CD8-positive, alpha-beta memory T cell (primary cell): ENCODE measurements at places on chromosomes 13 and 19. TPM values are rescaled to one million over a fixed set of nuclear protein-coding genes. Genes with fewer than 3 reads are reported as not detected.

The APOC4 gene
- not detected for total RNA-seq

The FBXO17 gene
- total RNA-seq, result not detected

The FGF22 gene
- total RNA-seq, result 0.20 TPM

The PSPN gene
- total RNA-seq, result 1.8 TPM

The GPR4 gene
- total RNA-seq, result not detected

The CLEC4M gene
- total RNA-seq, result not detected

- H3K36me3 ChIP-seq, result no peaks in the 10 kb centered on the region
- H3K27ac ChIP-seq, result no peak overlapping the region
- no peaks in the 10 kb centered on the region for H3K27me3 ChIP-seq
- no peak for DNase-seq
- H3K4me1 ChIP-seq, result no peaks in the 10 kb centered on the region
- no peak overlapping the region for H3K4me3 ChIP-seq
These were observed 23.1 kb downstream of the SIAH3 start for GRCh38 chr13:45828256-45828968.

- no peaks in the 10 kb centered on the region for H3K4me1 ChIP-seq
- H3K4me3 ChIP-seq, result no peak overlapping the region
- DNase-seq, result no peak
- H3K27me3 ChIP-seq, result no peaks in the 10 kb centered on the region
- H3K27ac ChIP-seq, result no peak overlapping the region
These were observed 46.9 kb downstream of the ABCC4 start for GRCh38 chr13:95254339-95254738.

GRCh38 chr13:98175043-98175442, 2.0 kb downstream of the RNF113B start:
- no peaks in the 10 kb centered on the region for H3K36me3 ChIP-seq
- H3K27ac ChIP-seq, result no peak overlapping the region
- no peaks in the 10 kb centered on the region for H3K27me3 ChIP-seq
- no peak overlapping the region for H3K4me3 ChIP-seq
- H3K4me1 ChIP-seq, result no peaks in the 10 kb centered on the region
- DNase-seq, result no peak

- H3K27me3 ChIP-seq, result peaks cover 3% of the 10 kb centered on the region
- H3K4me1 ChIP-seq, result peaks cover 5% of the 10 kb centered on the region
- no peaks in the 10 kb centered on the region for H3K36me3 ChIP-seq
- H3K4me3 ChIP-seq, result no peak overlapping the region
- DNase-seq, result no peak
These were observed 5.3 kb downstream of the F2RL3 start for GRCh38 chr19:16894080-16894479.

- H3K4me1 ChIP-seq, result no peaks in the 10 kb centered on the region
- no peak overlapping the region for H3K4me3 ChIP-seq
These were observed 65.7 kb downstream of the DACH1 start for GRCh38 chr13:71801165-71801760.

- no peak overlapping the region for H3K4me3 ChIP-seq
- no peaks in the 10 kb centered on the region for H3K27me3 ChIP-seq
- H3K4me1 ChIP-seq, result no peaks in the 10 kb centered on the region
- H3K36me3 ChIP-seq, result no peaks in the 10 kb centered on the region
- DNase-seq, result no peak
These were observed 755.9 kb downstream of the LIG4 start for GRCh38 chr13:107459430-107459829.

GRCh38 chr19:16379521-16380313, 55.1 kb downstream of the KLF2 start:
- no peak overlapping the region for H3K4me3 ChIP-seq
- H3K27ac ChIP-seq, result no peak overlapping the region
- H3K27me3 ChIP-seq, result no peaks in the 10 kb centered on the region
- DNase-seq, result no peak

- H3K27ac ChIP-seq, result no peak overlapping the region
- no peak for DNase-seq
- H3K36me3 ChIP-seq, result no peaks in the 10 kb centered on the region
- no peak overlapping the region for H3K4me3 ChIP-seq
These were observed 69.3 kb downstream of the KLF12 start for GRCh38 chr13:74064805-74065312.

- no peak for DNase-seq
- H3K27me3 ChIP-seq, result peaks cover 21% of the 10 kb centered on the region
- H3K4me3 ChIP-seq, result no peak overlapping the region
- H3K36me3 ChIP-seq, result no peaks in the 10 kb centered on the region
- H3K27ac ChIP-seq, result no peak overlapping the region
These were observed 112.3 kb downstream of the COL4A2 start for GRCh38 chr13:110419381-110419791.

GRCh38 chr19:56080669-56081401, 40.3 kb downstream of the ZNF787 start:
- DNase-seq, result peak; percentile 73
- peaks cover 10% of the 10 kb centered on the region for H3K4me1 ChIP-seq
- H3K36me3 ChIP-seq, result no peaks in the 10 kb centered on the region

DNA sequence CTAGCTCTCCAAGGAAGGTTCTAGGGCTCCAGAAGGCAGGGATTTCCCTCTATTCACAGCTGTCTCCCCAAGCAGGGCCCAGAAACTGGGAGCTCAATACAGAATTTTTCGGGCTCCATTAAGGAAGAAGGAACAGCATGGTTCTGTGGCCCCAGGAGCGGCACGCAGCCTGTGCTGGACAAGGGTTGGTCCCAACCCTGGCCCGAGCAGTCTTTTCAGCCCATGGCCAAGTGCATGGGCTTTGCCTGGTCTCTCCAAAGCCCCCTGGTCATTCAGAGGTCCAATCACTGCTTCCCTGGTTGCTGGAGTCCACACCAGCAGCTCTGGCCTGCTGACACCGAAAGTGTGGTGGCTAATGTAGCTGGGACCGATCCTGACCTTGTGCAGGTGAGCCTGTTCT, 6.6 kb upstream of the PRKD2 start:
- H3K27me3 ChIP-seq, result no peaks in the 10 kb centered on the region
- peaks cover 42% of the 10 kb centered on the region for H3K36me3 ChIP-seq
- no peak overlapping the region for H3K4me3 ChIP-seq

DNA sequence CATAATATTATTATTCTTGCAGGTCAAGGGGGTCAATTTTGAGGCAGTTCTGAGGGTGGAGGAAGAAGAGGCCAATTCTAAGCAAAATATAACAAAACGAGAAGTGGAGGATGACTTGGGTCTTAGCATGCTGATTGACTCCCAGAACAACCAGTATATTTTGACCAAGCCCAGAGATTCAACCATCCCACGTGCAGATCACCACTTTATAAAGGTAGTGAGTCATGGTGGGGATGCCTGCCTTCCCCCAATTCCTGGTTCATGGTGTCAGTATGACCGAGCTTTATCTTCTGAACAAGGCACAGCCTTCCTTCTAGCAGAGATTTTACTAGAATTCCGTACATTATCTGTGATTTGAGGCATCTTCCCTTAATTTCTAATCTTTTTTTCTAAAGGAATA, 9.4 kb upstream of the DCUN1D2 start:
- H3K27me3 ChIP-seq, result no peaks in the 10 kb centered on the region
- peaks cover 8% of the 10 kb centered on the region for H3K4me1 ChIP-seq
- no peak overlapping the region for H3K27ac ChIP-seq
- H3K4me3 ChIP-seq, result no peak overlapping the region

GRCh38 chr13:64255988-64256387, 2840.3 kb upstream of the PCDH20 start:
- no peak overlapping the region for H3K4me3 ChIP-seq
- DNase-seq, result no peak
- H3K36me3 ChIP-seq, result no peaks in the 10 kb centered on the region
- H3K27ac ChIP-seq, result no peak overlapping the region
- no peaks in the 10 kb centered on the region for H3K4me1 ChIP-seq
- no peaks in the 10 kb centered on the region for H3K27me3 ChIP-seq

- no peak overlapping the region for H3K4me3 ChIP-seq
- no peaks in the 10 kb centered on the region for H3K27me3 ChIP-seq
- H3K27ac ChIP-seq, result no peak overlapping the region
These were observed 407.8 kb downstream of the COG6 start for GRCh38 chr13:40063278-40063698.

DNA sequence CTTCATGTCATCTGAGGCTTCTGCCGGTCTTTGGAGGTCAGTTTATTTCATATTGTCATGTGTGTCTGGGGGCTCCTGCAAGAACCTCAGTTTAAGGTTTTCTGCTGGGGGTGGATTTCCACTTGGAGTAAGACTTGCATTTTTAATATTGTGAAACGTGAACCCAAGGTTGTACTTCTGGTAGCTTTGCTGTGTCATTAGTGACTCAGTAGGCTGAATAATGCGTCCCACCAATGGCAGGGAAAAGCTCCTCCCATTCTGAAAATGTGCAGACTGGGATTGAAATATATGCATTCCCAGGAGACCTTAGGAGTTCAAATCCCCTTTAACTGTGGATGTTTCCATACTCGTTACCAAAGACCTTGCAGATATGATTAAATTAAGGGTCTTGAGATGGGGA, 46.2 kb downstream of the ING1 start:
- H3K27me3 ChIP-seq, result no peaks in the 10 kb centered on the region
- no peak for DNase-seq
- no peaks in the 10 kb centered on the region for H3K4me1 ChIP-seq

- H3K27me3 ChIP-seq, result no peaks in the 10 kb centered on the region
- H3K4me1 ChIP-seq, result peaks cover 10% of the 10 kb centered on the region
- H3K36me3 ChIP-seq, result no peaks in the 10 kb centered on the region
These were observed 1.8 kb downstream of the TMEM91 start for GRCh38 chr19:41377977-41378709.

- H3K27me3 ChIP-seq, result no peaks in the 10 kb centered on the region
- H3K36me3 ChIP-seq, result peaks cover 21% of the 10 kb centered on the region
- no peak overlapping the region for H3K27ac ChIP-seq
- H3K4me1 ChIP-seq, result peaks cover 5% of the 10 kb centered on the region
These were observed 12.9 kb downstream of the BCKDHA start for GRCh38 chr19:41410336-41411054.

DNA sequence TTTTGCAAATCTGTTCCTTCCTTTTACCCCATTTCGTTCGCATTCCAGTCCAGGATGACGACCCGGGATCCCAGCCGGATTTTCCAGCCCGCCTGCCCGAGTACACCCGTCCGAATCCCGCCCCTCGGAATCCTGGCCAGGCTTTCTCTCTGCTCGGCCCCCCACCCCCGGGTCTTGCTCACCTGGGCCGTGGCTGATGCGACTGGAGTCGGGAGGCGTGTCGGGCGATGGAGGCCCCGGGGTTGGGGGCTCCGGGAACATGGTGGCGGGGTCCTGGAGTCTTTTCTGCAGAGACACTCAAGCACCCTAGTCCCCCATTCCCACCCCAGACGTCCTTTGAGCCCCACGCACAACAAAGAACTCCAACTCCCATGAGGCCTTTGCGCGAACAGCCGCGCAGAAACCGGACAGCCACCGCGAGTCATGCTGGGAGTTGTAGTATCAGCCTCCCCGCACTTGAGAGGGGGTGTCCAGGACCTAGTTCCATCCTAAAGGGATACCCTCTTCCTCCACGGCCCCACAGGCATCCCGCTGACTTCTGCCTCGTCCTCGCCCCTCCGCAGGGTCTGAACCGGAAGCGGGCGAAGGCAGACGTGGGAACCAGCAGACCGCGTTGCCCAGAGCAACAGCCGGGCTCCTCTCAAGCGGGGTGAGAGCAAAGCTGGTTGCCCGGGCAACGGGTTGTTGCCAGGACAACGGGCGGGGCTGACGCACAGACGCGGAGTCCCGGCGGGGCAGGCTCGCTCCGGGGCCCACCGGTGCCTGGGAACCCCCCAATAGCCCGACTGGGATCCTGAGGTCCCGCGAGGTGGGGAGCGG, 1.1 kb downstream of the SYT5 start:
- peak overlapping the region; percentile 57 for H3K4me3 ChIP-seq
- no peaks in the 10 kb centered on the region for H3K36me3 ChIP-seq

DNA sequence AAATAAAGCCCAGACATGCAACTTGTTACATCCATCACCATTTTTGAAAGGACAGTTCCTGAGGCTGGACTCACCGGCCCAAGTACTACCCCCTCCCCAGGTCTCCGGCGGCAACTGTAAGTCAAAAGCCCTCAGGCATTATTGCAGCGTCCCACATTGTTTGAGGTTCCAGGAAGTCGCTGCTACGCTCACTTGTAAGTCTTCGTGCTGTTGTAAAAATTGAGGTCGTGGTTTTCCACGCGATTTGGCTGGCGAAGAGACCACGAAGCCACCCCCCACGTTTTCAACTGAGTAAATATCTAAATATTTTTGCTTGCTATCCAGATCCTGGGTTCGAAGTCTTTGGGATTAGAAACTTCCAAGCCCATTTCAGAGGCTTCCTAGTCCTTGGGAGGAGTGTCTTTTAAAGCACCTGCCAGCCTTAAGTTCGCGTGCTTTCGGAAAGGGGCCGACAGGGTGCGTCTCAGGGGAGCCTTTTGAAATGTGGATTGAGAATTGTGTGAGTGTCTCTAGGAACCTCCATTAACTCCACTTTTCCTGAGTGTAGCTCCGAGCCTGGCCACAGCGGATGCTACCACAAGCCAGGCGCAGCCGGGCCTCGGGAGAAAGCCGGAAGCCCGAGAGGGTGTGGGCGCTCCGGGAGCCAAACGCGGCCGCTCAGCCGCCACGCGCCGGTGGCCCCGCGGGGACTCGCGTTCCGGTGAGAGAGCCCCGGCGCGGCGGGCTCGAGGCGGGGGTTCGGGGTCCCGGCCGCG, 434 bp upstream of the FNDC3A start:
- no peaks in the 10 kb centered on the region for H3K36me3 ChIP-seq
- no peak for DNase-seq
- H3K4me1 ChIP-seq, result peaks cover 41% of the 10 kb centered on the region
- H3K4me3 ChIP-seq, result peak overlapping the region; percentile 72

- peak; percentile 76 for DNase-seq
- peak overlapping the region; percentile 51 for H3K27ac ChIP-seq
- peaks cover 71% of the 10 kb centered on the region for H3K4me1 ChIP-seq
- peaks cover 36% of the 10 kb centered on the region for H3K27me3 ChIP-seq
- peak overlapping the region; percentile 51 for H3K4me3 ChIP-seq
- H3K36me3 ChIP-seq, result no peaks in the 10 kb centered on the region
These were observed 3.8 kb downstream of the PDE4A start for GRCh38 chr19:10424011-10424637.

GRCh38 chr13:76329866-76330580, 556.2 kb downstream of the KCTD12 start:
- no peak overlapping the region for H3K4me3 ChIP-seq
- H3K36me3 ChIP-seq, result no peaks in the 10 kb centered on the region
- no peak for DNase-seq
- no peaks in the 10 kb centered on the region for H3K27me3 ChIP-seq
